ENCODE measurements at places on chromosomes 3 and 15.

- no peak for DNase-seq
These were observed 100.8 kb upstream of the PIAS1 start for GRCh38 chr15:67953299-67953698.

DNA sequence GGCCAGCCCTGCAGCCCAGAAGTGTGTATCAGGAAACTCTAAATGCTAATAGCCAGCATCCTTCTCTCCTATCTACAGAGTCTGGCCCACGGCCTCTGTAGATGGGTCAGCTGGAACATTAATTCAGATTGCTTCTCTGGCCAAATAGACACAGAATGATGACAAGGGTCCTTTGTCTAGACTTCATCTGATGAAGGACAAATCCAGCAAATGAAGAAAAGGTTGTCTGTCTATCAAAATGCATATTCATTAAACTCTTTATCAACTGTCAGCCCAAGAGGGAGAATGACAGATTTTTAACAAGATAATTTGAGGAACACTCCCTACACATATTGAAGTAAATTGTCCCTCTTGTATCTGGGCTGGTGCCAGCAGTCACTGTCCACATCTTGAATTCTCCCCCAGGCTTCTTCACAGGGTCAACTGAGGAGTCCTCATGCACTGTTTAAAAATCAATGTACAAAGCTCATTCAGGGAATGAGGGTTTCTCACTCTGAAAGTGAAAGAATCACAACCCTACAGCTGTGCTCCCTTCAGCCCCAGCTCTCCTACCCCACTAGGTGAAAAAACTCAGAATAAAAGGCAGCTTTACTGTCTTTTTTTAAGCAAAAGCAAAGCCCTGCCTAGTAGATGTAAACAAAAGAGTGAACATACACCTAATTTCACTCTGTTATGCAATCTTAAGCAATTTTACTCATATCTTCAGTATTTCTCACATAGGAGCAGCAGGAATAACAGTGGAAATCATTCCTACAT is 507.7 kb downstream of the IGSF11 start:
- no peak for DNase-seq

GRCh38 chr3:73255609-73256029 is 194.2 kb downstream of the EBLN2 start:
- DNase-seq, result no peak

DNA sequence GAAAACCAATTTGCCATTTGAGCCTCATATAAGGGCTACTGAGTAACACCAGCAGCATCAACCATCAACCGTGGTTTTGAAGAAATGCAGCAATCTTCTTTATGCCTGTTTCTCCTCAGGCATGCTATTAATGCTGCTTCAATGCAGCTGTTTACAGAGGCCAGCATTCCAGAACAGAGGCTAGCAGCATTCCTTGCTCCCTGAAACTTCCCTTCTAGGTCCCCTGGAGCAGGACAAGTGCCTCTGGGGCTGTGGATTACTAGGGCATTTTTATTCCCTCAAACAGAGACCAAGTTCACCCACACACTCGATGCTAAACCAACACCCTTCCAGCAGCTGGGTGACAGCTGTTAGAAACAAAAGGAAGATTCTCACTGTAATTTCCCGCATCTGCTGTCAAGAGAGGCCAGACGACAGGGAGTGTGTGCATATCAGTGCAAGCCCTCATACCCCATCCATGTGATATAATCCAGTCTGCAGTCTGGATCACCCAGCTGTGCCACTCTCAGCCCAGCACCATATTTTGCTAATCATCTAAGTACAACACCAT is 57.5 kb downstream of the HOMER2 start:
- DNase-seq, result no peak

DNA sequence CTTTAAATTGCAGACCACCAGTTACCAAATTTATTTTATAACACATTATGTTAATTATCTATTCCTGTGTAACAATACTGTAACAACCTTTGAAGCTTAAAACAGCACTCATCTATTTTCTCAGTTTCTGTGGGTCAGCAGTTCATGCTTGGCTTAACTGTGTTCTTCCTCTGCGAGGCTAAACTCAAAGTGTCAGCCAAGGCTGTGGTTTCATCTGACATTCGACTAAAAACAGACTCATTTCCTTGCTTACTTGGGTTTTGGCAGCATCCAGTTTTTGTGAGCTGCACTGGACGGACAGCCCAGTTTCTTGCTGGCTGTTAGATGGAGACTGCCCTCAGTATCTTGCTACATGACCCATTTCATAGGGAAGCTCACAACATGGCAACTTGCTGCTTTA is 247.3 kb upstream of the KCNH8 start:
- DNase-seq, result no peak

DNA sequence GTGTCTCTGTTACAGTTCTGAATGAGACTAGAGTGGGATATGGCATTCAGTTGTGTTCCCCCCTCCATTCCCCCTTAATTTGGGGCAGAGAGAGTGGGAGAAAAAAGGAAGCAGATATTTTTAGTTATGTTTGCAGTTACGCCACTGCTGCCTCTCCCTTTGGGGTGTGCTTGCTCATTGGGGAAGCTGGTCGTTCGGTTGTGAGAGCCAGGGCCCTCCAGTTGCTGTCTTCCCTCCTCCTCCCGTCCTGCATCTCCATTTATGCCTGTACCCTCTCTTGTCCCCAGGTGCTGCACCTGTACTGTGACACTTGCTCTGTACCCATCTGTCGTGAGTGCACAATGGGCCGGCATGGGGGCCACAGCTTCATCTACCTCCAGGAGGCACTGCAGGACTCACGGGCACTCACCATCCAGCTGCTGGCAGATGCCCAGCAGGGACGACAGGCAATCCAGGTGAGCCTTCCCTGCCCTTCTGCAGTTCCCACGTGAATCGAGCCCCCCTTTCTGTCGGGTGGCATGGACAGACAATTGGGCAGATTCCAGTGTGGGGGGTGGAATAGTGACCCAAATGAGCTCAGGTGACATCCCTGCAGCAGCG is 55.8 kb downstream of the TRIM71 start:
- DNase-seq, result no peak

- peak; percentile 96 for DNase-seq
These were observed at the start of gene ZNF774 for GRCh38 chr15:90352107-90352893. TSS of gene ZNF774 (plus strand) at chr15:90352284. CDS start at chr15:90354661, 2,377 bp downstream.

DNA sequence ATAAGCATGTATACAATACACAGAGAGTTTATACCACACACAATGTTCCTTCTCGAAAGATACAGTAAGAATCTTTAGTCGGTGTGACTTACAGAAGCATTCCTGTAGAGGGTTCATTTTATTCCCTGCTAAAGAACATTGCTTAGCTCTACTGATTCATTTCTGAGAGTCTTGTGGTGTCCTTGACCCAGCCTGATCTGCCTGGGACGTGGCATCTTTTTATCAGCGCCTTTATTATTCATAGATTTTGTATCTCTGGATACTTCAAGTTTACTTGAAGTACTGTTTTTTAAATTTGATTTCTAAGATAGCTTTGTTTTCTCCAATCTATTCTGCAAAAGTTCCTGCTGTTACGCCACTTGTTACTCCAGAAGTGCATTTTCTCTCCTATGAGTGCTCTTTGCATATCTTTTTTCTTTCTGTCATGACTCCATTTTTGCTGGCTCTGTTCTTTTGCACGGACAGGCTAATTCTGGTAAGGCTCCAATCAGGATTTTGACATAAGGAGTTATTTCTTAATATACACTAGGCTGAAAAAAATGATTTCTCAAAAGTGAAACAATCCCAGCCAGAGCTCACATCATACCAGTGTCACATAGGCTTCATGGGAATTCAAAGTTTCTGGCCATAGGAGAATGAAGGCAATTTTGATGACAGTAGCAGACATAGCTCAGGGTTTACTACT is 114.5 kb upstream of the TNIK start:
- DNase-seq, result no peak

- no peak for DNase-seq
These were observed 26.5 kb downstream of the KLF13 start for GRCh38 chr15:31352911-31353811.

GRCh38 chr3:5187920-5188418 is 462 bp downstream of the EDEM1 start:
- DNase-seq, result no peak

DNA sequence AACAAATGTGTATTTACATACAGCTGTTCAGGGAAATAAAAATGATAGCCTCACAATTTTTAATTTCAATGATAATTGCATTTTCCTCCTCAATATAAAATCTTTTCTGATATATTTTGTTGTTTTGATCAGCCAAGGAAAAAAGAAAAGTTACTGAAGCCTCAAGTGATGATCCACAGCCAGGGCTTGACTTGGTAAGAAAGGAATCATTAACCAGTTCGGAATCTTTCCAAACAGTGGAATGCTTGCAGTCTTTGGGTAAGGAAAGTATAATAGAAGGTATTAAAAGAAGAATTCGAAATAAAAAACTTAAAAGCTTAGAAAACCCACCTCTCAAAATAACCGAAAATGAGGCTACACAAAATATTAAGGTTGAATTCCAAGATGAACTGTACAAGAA is 1.0 kb downstream of the TOPAZ1 start:
- DNase-seq, result no peak

DNA sequence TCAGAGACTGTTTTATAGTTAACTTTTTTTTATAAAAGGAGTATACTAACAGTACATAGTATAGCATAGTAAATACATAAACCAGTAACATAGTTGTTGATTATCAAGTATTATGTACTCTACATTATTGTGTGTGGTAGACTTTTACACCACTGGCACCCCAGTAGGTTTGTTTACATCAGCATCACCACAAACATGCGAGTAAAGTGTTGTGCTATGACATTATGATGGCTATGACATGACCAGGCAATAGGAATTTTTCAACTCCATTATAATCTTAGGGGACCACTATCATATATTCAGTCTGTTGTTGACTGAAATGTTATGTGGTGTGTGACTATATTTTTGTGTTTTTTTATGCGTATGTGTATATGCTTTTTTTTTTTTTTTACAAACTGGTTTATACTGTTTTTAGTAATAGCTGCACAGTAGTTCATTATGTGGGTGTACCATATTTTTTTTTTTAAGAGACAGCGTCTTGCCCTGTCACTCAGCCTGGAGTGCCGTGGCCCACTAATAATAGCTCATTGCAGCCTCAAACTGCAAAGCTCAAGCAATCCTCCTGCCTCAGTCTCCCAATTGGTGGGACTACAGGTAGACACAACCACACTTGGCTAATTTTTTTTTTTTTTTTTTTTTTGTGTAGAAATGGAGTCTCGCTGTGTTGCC is 1.9 kb downstream of the CAPN7 start:
- DNase-seq, result no peak

GRCh38 chr3:125186261-125186787 is 26.2 kb downstream of the SLC12A8 start:
- no peak for DNase-seq

- no peak for DNase-seq
These were observed 136.7 kb upstream of the TLE3 start for GRCh38 chr15:70234256-70234905.

Measured in hematopoietic multipotent progenitor cell treated with erythropoietin and hydrocortisone succinate and interleukin-3 and kit ligand, for 17 days (in vitro differentiated cells).